ENCODE measurements at places on chromosomes 3 and 15.

GRCh38 chr15:99454107-99454809, 111.5 kb upstream of the MEF2A start:
- no peak for DNase-seq

DNA sequence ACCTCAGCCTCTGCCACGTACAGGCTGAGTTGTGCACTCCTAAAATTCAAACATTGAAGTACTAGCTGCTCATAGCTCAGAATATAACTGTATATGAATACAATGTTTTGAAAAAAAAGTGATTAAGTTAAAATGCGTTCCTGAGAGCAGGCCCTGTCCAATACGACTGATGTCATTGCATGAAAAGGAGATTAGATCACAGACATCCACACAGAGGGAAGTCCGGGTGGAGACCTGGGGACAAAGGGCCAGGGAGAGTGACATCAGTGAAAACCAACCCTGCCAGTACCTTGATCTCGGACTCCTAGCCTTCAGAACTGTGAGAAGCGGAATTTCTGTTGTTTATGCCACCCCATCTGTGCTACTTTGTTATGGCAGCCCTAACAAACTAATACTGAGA, 311.4 kb upstream of the NR2F2 start:
- no peak for DNase-seq

DNA sequence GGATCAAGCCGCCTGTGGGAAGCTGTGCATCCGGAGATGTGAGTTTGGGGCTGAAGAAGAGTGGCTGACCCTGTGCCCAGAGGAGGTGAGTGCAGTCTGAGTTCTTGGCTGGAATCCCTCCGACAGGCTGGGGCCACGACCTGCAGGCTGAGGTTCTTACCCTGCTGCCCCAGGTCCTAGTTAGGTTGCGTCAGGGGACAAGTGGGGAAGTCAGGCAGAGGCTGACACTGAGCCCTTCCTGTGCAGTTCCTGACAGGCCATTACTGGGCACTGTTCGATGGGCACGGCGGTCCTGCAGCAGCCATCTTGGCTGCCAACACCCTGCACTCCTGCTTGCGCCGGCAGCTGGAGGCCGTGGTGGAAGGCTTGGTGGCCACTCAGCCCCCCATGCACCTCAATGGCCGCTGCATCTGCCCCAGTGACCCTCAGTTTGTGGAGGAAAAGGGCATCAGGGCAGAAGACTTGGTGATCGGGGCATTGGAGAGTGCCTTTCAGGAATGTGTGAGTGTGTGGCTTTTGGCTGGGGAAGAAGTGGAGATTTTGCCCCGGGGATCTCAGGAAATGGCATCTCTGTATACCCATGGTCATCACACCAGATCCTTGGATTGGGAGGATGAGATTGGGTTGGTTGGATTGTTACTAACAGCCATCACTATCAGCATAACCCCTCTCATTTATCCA, 1.3 kb downstream of the PPM1M start:
- DNase-seq, result no peak

- no peak for DNase-seq
Observed at GRCh38 chr3:112799946-112800345, 46.7 kb downstream of the CD200R1L start.

- no peak for DNase-seq
Observed at GRCh38 chr3:174483254-174483653, 375.9 kb upstream of the NAALADL2 start.

DNA sequence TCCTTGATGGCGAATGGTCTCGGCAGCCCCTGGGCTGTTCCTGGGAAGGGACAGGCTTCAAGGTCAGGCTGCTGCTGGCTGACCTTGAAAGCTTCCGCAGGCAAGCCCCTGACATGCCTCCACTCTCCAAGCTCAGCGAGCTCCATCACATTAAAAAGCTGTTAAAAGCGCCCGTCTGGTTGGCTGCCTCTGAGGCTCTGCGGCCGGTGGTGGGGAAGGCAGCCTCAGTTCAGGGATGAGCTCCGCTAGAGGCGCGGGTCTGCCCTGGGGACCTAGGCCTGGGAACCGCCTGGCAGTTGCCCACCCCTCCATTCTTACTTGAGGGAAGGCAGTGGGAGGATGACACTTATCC, 103.8 kb downstream of the LINGO1 start:
- DNase-seq, result no peak

- DNase-seq, result no peak
Observed at GRCh38 chr3:20055020-20055775, 15.0 kb downstream of the KAT2B start.

DNA sequence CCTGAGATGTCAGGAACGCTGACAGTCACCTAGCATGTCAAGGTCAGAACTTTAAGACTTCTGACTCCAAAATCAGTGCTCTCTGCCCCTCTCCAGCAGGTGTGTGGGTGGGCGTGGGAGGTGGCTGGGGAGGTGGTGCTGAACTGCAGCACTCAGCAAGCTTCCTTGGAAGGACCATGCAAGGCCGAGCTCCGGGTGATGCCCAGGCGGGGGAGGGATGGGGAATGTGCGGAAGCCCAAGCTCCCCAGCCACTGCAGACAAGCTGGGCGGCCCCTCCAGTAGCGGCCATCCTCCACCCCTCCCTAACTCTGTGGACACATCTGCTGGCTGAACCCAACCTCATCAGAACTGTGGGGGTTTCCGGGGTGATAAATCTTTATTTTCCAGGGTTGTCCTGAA, 296.6 kb downstream of the TLE3 start:
- no peak for DNase-seq

DNA sequence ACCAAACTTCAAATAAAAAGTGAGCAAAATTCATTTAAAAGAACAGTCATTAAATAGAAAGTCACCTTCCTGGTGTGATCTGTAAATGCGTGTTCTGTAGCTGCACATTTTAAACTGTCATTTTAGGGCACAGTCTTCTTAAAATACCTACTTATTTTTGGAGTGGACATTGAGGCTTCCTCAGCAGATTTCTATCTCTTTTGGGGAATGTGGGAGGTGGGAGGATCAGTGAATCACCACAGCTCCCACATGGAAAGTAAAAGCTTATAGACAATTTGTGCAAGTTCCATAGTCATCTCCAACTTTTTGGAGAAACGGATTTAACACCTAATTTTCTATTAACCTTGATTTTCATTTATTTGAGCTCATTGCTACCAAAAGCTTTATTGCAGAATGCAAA, 21.0 kb upstream of the MOBP start:
- no peak for DNase-seq

DNA sequence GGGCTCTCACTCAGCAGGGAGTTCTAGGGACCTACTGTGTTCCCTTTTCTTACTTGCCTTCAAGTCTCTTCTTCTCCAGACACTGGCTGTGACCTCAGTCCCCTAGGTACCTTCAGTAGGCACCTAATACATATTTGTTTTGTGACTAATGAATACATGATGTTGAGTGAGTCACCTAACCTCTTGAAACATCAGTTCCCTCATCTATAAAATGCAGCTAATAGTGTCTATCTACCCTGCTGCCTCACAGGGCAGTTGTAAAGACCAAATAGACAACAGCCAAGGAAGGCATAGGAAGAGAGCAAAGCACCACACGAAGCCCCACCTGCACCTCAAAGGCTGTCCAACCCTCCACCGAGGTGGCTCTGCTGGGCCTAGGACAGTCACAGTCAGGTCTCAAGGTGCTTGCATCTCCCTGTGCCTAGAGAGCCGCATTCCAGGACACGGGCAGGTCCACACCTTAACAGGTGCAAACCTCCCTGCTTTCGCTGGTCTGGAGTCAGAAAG, 29.1 kb downstream of the DAPK2 start:
- no peak for DNase-seq

- DNase-seq, result no peak
Observed at GRCh38 chr15:98764291-98764690, 116.0 kb downstream of the IGF1R start.

- no peak for DNase-seq
Observed at GRCh38 chr15:39493424-39494067, 87.3 kb upstream of the THBS1 start.

DNA sequence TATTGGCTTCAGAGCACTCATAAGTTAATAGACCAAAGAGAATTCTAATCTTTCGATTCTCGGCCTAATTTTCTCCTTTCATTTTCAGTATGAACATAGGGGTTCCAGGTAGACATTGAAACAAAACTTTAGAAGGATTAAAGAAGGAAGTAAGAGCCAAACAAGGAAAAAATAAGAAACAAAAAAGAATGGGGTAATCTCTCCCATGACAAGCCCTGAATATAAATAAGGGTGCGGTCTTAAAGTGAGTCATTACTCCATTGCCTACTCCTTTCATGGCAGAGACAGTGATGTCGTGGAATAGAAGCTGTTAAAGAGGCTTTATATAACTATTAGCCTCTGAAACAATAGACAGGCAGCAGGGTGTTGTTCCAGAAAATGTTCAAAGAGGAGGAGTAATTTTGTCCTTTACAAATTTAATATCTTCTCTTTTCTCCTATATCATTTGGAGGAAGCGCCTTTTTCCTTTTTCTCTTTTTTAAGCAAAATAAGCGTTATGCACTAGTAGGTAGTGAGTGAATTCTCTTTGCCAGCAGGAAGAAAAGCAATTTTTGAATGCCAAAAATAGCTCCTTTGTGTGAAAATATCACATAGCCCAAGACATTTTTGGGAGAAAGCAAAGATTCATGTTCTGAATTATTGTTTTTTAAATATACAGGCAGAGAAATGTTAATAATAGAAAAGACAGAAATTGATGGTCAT, 607.9 kb upstream of the KCNMB2 start:
- DNase-seq, result no peak

DNA sequence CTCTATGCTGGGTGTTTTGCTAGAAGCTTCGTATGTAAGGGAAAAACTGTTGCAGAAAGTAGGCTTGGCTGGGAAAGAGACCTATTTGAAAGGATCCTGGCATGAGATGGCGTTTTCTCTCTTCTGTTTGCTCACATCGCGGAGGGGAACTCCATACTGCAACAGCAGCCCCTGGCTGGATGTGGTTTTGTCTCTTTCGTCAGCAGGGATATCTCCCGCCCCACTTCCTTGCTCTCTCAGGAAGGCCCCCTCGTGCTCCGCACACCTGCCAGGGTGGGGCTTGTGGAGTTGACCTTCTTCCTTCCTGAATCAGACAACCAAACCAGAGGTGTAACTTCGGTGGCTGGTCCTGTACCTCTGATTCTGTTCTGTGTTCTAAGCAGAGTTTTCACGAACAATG, 26.4 kb upstream of the MYZAP start:
- no peak for DNase-seq

DNA sequence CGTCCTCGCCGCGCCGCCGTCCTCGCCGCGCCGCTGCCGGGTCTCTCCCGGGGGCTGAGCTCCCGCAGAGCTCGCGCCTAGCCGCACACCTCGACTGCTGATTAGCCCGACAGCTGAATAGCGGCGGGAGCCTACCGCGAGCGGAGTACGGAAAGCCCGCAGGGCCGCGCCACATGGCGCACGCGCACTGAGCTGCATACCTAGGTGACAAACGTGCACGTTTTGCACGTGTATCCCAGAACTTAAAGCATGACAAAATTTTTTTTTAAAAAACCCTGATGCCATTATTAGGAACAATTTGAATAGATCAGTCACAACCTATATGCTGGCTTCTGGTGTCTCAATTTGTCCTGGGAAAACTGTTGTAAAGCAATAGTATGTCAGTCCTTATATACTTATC, at the start of gene GOLGA8A:
TSS of gene GOLGA8A (minus strand) at position 122 of the 400 bp plus-strand sequence. CDS start 48,117 bp downstream, outside the sequence.
- peak; percentile 64 for DNase-seq

DNA sequence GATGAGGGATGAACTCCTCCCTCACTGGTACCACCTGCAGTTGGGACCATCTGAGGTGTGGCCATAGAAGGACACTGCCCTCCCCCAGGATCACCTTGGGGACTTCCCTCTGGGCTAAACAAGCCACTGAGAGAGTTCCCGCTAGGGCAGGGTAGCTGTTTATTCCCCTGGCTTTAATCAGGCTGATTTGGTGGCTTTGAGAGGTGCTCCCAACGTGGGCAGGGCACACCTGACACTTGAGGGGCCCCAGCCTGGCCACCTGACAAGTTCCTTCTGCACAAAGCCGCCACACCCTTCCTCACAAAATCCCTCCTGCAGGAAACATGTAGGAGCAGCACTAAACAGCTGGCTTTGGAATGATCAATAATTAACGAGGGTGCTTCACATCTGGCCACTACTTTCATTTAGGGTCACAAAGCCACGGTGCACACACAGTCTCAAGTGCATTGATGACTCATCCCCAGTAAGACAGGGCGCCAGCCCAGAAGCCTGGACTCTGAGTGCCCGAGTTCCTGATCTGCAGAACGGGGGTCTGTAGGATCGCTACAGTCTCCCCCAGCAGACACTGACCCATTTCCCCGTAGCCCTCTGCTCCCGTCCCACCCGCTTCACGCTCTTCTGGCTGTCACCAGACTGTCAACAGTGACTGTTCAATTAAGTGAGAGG, 75.1 kb downstream of the ATP10A start:
- DNase-seq, result no peak

- DNase-seq, result no peak
Observed at GRCh38 chr3:120049072-120049471, 45.2 kb downstream of the GSK3B start.

DNA sequence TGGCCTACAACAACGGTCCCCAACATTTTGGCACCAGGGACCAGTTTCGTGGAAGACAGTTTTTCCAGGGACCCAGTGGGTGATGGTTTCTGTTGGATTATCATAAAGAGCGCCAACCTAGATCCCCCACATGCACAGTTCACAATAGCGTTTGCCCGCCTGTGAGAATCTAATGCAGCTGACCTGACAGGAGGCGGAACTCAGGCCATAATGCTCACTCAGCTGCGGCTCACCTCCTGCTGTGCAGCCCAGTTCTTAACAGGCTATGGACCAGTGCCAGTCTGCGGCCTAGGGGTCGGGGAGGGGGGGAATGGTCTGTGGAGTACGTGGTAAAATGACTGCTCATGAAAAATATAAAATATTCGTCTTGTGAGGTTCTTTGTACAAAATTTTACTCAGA, 518.5 kb upstream of the CADM2 start:
- DNase-seq, result no peak

DNA sequence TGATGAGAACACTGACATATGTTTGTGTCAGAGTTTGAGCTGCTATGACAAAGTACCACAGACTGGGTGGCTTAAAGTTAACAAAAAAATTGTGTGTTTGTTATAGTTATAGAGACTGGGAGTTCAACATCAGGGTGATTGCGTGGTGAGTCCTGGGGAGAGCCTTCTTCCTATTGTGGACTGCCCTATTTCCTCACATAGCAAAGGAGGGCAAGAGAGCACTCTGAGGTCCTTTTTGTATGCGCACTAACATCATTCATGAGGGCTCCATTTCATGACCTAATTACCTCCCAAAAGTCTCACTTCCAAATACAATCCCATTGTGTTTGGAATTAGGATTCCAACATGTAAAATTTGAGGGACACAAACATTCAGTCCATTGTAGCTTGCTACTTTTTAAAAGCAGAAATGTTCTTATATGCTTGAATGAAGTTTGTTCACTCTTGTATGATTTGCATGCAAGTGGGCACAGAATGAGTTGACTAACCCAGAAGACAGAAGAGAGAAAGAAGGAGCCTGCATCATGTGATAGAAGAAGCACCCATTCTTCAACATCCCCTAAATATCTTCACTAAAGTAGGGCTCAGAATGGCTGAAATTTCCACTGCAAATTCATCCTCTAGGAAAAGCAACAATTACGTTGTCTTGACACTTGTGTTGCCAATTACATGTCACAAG, 18.9 kb upstream of the ALCAM start:
- no peak for DNase-seq

- no peak for DNase-seq
Observed at GRCh38 chr15:90113166-90113565, 10.9 kb upstream of the IDH2 start.

Measured in stimulated activated CD4-positive, alpha-beta T cell treated with anti-CD3 and anti-CD28 coated beads, Interleukin-1b, Interleukin-23, amount 100 ng/mL, for 1 hour (primary cell).